ENCODE measurements at places on chromosomes 7 and 10.
A peak's percentile ranks its signal among the peaks of the same experiment; 100 is the strongest.

DNA sequence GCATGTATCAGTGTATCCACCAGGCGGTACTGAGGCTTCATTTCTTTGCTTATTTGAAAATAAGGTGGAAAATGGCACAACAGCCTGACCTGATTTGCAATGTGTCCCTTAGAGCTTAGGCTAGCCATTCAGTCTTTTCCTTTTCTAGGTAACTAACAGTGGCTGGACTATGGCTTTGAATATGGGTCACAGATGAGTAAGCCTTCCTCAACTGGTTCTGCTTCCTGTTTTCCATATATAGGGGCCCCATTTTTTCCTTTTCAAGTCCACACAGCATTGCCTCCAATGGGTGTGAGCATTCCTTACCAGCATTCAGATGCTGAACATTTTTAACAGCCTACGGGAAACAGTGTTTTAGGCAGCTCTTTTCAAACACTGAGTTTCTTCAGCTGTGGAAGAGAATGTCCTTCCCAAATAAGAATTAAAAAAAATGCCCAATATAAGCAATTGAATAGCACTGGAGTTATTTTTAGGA, 3.9 kb upstream of the ITGB1 start:
- no peak for DNase-seq

- no peak for DNase-seq
These were observed 40.9 kb downstream of the HDAC9 start for GRCh38 chr7:18536486-18536885.

- no peak for DNase-seq
These were observed 6.5 kb downstream of the FKBP14 start for GRCh38 chr7:30019960-30020359.

- no peak for DNase-seq
These were observed 75.7 kb downstream of the IGF2BP3 start for GRCh38 chr7:23394488-23395171.

DNA sequence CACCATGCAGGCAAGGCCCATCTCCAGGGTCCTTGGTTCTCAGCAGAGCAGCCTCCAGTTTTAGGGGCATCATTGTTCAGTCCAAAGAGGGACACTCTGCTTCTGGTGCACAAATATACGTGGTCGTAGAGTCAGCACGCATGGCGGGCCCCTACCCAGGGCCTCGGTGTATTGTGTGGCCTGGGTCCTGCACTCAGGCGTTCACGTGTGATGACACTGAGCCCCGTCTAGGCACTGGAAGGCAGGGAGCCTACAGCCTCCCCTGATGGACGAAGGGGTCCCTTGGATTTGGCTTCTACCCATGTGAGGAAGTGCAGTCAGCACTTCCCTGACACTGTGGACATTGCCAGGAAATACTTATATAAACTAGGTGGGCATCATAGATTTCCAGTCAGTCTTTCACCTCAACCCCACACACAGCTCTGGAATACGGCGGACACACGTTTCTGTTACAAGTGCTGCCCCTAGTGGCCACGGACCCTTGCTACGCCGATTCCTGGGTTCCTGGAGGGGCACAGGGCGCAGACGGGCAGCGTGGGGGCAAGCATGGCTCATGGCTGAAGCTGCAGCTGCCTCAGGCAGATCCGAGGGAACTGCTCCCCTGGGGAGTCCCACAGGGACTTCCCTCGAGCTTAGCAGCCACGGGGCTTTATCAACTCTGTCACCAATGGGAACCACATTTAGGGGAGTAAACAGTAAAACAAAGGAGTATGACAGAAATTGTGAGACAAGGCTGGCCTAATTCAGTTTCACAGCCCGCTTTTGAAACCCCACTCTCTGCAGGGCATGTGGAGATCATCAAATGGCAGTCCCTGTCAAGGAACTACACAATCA, 25.4 kb downstream of the AIFM2 start:
- DNase-seq, result no peak

DNA sequence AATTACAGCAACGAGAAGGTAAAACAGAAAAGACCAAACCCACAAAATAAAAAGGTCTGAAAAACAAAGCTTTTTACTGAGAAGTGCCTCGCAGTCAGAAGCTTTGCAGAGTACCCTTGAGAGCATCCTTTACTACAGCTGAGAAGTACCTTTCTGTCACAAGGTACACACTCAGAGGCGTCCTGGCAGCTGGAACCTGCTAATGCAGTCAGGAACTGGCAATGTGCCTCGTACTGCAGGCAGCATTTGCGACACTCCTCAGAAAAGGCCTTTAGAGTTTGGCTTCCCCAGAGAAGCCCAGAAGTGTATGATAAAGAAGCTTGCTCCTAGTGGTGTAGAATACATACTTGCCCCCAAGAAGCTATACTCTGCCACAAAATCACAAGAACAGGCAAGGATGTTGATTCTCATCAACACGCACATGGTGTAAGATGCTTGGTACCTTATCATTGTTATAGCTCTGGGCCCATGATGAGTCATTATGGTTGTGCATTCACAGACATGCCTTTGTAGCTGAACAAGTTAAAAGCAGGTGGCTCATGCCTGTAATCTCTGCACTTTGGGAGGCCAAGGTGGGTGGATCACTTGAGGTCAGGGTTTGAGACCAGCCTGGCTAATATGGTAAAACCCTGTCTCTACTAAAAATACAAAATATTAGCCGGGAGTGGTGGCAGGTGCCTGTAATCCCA, 2.0 kb upstream of the GTPBP4 start:
- no peak for DNase-seq

DNA sequence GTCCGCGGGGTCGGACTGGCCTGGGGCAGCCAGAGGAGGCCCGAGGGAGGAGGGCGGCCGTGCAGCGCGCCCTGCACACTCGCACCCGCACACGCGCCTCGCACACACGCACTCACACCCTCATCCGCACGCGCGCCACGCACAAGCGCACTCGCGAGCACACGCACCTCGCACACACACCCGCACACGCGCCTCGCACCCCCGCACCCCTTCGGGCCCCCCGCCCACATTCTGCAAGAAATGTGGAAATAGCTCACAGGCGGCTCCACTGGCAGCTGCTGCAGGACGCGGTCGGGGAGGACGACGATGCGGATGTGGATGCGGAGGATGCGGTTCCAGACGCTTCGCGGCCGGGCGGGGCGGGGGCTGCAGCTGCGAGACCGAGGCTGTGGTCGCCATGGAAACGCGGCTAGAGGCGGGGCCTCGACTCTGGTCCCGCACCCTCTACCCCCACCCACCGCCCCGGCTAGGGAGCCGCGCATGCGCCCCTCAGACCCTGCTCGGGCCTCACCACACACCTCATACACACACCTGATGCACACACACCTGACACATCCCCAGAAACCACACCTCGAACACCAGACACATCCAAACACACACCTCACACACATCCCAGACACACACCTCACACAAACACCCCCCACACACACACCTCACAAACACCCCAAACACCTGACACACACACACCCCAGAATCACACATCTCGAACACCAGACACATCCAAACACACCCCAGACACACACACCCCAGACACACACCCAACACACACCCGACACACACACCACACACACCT, at the start of gene CALY:
CALY (minus strand) TSS at position 320 of the 793 bp plus-strand sequence. CDS start 7,907 bp downstream, outside the sequence.
- peak; percentile 54 for DNase-seq

DNA sequence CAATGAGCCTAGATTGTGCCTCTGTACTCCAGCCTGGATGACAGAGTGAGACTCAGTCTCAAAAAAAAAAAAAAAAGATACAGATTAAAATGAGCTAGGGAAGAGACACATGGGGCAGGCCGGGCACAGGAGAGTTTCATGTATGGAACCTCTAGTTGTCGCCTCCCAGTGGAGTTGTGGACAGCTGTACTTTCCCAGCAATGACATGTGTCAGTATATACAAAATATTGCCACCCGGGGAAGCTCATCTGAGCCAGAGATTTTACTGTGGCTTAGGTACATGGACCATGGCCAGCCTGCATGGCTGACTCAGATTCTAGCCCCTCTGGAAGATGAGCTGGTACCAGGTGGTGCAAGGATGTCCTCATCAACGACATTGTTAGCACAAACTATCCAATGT, 87.4 kb downstream of the COL26A1 start:
- DNase-seq, result no peak

Measured in stimulated activated CD4-positive, alpha-beta T cell treated with anti-CD3 and anti-CD28 coated beads, Interleukin-12 subunit alpha, Interleukin-12 subunit beta, amount 100 ng/mL, for 48 hours (primary cell).